ENCODE measurements at places on chromosomes 7 and 10.
A peak's percentile ranks its signal among the peaks of the same experiment; 100 is the strongest.

- no peak for DNase-seq
Measured at GRCh38 chr10:32795598-32796183, 162.3 kb downstream of the ITGB1 start.

GRCh38 chr7:42972699-42973500, 40.7 kb downstream of the MRPL32 start:
- DNase-seq = no peak

- no peak for DNase-seq
Measured at GRCh38 chr7:42575171-42575570, 336.7 kb downstream of the C7orf25 start.

DNA sequence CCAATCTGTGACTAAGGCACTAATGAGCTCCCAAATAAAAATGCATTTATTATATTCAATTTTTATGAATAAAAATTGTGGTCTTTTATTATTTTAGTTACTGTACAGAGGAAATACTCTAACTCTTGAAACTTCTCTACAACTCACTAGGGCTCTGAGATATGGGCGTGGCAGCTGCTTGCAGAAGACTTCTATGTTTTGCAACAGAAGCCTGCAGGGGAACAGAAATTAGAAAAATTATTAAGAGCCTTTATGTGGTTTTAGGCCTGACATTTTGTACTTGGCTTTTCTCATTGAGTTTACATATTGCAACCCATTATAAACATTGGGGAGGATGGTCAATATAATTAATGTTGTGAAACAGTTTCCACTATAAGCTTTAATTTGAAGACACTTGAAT, 581.4 kb downstream of the TNS3 start:
- no peak for DNase-seq

DNA sequence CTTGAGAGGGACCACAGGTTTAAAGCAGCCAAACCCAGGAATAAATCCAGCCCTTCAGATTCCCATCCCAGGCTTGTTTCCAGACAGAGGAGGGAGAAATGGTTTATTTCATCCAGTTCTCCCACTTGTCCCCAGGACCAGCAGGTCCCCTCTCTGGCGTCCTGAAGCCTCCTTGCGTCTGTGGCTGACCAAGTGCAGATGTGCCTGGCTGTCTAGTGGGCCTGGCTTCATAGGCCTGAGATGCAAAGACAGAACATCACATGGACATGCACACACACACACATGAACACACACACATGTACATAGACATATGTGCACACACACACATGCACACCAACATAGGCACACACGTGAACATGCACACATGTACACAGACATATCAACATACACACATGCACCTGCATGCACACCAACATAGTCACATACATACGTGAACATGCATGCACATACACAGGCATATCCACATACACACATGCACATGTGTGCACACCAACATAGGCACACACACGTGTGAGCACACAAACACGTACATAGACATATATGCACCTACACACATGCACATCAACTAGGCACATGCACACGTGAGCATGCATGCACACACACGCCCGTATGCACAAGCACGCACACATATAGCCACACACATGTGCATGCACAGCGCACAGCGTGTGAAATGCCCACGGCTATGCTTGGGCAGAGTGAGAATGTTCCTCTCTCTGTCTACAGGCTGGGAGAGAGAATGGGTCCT, 10.7 kb downstream of the FOXL3 start:
- DNase-seq = no peak

- DNase-seq = no peak
Measured at GRCh38 chr10:131808370-131808930, 92.4 kb upstream of the PPP2R2D start.

DNA sequence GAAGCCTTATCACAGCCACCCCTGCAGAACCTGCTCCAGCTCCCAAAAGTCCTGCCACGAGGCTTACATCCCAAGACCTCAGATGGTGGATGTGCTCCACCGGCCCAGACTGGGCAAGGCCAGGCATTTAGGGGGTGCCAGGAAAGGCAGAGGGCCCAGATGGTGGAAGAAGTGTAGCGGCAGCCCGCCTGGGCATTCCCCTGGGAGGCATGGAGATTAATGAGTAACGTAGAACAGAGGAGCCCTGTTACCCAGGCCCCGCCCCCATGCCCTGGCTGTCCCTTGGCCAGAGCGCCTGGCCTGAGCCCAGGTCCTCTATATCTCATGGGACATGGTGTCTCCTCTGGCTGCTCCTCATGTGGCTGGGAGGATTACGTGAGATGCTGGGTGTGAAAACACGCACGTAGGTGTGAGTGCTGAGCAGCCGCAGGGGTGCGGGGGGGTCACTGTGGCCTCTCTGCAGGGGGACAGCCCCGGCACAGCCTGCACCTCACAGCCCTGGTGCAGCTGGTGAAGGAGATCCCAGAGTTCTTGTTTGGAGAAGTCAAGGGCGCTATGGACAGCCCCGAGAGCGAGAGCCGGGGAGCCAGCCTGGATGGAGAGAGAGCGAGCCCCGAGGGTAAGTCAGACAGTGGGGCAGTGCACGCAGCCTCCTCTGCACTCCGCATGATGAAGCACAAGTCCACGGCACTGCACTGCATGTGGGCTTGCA, 52.9 kb downstream of the ZNF467 start:
- DNase-seq = no peak

DNA sequence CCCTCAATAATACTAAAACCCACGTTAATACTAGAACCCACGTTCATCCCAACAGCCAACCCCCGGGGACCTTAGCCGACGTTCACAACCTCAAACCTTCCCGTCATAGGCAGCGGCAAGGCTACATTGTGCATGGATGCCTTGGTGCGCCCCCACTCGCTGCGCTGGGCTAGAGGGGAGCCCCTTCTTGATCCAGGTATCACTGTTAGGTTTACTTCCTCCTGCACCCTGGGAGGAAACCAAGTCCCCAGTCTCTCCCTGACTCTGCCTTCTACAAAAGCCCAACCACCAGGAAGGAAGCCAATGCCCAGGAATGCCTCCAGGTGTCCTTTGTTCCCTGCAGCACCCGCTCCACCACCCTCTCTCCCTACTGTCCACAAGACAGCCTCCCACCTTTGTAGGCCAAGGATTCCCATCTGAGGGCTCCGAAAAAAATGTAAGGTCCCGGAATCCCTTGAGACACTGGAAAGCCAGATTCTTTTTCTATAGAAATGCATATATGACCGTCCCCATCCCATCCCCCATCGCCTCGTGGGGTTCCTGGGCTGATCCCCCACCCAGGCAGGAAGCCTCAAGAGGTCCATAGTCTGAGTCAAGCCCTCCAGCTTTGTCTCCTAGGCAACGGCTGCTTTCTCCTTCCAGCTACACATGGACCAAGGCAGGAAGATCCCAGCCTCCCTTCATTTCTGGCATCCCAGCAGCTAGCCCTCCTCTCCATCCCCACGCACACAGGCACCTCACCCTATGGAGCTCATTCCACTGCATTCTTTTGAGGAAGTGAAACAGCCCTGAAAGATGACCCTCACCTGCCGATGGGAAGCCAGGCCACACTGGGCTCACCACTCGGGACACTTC, 25.2 kb downstream of the CTBP2 start:
- DNase-seq = no peak

GRCh38 chr10:69629897-69630650, at the start of gene FAM241B:
Gene FAM241B, plus strand, starts transcription at chr10:69630247. Its CDS starts 1,497 bp downstream, at chr10:69631744.
- DNase-seq = peak; percentile 47

DNA sequence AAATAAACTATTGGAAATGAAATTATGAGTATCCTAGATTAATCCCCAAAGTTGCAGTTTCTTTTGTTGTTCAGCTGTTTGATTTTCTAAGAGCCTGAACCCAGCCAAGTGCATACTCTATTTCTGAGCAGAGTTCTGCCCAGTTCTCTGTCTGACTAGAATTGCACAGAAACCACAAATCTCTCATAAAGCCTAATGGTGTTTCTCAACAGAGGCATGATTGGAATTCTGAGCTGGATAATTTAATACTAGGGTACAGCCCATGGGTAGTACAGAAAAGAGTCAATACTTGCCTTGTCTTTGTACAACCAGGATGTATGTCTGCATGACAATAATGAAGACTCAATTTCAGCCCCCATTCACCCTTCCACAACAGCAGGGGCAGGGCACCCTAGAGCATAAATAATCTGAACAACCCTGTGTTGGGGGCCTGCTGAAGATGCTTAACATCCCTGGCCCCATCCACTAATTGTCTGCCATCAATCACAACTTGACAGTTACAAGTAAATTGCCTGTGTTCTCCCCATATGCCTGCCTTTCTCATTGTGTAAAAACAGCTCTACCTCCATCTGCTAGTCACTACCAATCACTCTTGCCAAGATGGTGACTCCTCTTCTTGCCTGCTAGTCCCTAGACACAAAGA, 114.4 kb downstream of the NPSR1 start:
- DNase-seq = no peak

GRCh38 chr7:33640741-33641140, 264.6 kb upstream of the BMPER start:
- DNase-seq = no peak

GRCh38 chr7:20892776-20893175, 106.1 kb upstream of the SP8 start:
- DNase-seq = no peak

GRCh38 chr7:151057506-151057988, at the start of gene CDK5:
Gene CDK5, minus strand, starts transcription at chr7:151057897. Its CDS starts 49 bp downstream, at chr7:151057848.
- DNase-seq = no peak

DNA sequence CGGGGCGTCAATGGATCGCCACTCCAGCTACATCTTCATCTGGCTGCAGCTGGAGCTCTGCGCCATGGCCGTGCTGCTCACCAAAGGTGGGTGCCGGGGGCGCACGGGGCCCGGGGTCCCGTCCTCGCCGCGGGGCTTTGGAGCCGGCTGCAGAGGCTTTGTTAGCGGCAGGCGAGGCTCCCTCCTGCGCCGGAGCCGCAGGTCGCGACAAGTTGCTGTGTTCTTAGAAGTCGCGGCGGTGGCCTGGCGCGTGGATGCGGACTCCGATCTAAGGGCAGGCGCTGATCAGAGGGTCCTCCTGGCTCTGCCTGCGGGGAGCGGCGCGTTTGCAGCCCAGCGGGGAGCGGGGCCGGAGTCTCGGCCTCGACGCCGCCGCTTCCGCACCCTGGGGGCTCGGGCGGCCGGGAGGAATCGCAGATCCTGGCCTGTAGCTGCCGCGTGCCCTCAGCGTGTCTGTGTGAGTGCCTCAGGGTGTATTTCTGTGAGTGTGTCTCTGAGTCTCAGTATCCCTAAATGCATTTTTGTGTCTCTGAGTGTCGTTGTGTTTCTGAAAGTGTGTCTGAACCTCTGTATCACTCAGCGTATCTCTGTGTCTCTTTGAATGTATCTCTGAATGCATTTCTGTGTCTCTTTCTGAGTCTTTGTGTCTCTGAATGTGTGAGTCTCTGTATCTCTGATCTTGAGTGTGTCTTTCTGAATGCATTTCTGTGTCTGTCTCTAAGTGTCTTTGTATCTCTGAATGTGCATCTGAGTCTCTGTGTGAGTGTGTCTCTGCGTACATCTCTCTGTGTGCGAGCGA, 766 bp downstream of the BAMBI start:
- no peak for DNase-seq

DNA sequence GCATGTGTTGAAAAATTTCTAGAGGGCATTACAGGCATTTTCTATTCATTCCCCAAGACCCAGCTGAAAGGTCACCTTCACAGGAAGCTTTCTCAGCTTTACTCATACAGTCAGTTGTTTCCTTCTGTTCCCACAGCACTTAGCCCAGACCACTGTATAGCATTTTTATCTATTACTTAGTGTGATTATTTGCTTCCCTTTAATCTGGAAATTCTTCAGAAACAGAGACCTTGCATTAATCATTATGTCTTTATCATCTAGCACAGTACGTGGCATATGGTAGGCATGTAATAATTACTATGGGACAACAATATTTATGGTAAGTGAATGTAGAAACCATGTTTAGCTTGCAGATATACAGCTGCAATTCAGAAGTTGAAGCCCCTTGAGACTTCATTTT, 38.2 kb upstream of the CDK6 start:
- DNase-seq = no peak

DNA sequence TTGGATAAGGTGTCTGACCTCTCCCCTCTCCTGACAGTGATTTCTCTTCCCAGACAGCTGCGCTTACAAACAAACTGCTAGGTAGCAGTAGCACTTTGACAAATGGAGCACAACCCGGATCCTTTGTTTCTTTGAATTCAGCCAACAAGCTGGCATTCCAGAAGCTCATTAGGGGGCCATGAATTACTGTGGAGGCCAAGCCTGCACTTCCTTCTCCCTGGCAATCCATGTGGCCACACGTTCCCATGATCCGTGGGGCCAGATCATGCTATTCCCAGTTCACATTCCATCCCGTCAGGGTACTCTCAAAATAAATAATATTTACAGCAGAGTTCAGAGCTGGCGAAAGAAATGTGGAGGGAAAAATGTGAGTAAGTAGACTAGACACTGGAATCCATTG, 172.4 kb downstream of the PRPF18 start:
- no peak for DNase-seq

DNA sequence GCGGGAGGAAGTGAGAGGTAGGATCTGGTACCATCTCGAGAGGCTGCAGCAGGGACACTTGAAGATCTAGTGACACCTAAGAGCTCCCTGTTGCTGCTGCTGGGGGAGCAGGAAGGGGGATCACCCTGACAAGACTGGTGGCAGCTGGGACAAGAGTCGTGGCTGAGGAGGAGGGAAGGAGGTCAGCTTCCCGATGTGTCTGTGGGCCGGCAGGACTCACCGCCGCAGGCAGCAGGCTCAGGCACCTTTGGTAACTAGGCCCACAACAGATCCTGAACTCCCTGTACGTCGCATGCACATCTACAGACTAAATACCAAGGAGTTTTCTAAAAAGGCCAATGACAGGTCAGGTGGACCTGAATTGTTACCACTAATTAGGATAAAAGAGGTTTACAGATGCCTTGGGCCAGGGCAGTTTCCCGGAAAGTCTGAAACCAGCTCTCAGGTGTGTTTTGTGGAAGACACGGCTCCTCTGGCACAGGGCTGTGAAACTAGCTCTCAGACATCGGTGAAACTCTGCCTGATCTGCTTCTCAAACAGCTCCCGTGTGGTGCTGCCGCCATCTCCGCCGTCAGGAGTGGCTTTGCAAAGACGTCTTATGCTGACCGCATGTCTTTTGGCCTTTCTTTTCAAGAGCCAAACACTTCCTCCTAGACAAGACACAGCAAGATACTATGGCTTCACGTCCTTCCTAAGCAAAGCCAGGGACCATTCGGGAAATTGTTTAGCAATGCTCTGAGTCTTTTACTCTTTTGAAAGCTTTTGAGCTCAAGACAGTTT, 609.7 kb downstream of the PTPRN2 start:
- DNase-seq = no peak

GRCh38 chr10:127337801-127338200, 141.4 kb upstream of the INSYN2A start:
- DNase-seq = no peak

- no peak for DNase-seq
Measured at GRCh38 chr7:98133621-98134303, 27.1 kb downstream of the LMTK2 start.
